Activated CD4-positive, CD25-positive, alpha-beta regulatory T cell treated with anti-CD3 and anti-CD28 coated beads, Interleukin-2, amount 50 U/mL, for 72 hours (primary cell): ENCODE measurements at places on chromosomes 12 and 14.

GRCh38 chr14:104436047-104436591, 143.4 kb upstream of the C14orf180 start:
- DNase-seq: peak; percentile 21

DNA sequence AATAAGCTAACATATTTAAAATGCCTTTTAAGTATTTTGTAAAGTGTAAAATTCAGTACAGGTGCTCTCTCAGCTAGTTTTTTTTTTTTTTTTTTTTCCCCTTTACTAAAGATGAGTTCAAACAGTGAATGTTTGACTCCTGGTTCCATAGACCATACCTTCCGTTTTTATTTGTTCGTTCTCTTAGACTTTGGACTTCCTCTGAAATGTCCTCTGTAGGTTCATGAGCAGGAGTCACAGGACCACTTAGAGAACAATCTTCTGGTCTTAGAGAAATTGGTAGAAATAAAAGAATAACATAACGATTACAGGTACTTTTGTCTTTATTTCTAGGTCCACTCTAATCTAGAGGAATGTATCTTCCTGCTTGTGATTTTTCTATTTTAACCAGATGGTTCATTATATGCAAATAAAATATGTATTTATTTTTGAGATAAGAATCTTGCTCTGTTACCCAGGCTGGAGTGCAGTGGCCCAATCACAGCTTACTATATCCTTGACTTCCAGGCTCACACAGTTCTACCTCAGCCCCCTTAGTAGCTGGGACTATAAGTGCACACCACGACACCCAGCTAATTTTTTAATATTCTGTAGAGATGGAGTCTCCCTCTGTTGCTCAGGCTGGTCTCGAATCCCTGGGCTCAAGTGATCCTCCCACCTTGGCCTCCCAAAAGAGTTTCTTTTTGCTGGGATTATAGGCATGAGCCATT, 25.8 kb downstream of the STYX start:
- DNase-seq: no peak

DNA sequence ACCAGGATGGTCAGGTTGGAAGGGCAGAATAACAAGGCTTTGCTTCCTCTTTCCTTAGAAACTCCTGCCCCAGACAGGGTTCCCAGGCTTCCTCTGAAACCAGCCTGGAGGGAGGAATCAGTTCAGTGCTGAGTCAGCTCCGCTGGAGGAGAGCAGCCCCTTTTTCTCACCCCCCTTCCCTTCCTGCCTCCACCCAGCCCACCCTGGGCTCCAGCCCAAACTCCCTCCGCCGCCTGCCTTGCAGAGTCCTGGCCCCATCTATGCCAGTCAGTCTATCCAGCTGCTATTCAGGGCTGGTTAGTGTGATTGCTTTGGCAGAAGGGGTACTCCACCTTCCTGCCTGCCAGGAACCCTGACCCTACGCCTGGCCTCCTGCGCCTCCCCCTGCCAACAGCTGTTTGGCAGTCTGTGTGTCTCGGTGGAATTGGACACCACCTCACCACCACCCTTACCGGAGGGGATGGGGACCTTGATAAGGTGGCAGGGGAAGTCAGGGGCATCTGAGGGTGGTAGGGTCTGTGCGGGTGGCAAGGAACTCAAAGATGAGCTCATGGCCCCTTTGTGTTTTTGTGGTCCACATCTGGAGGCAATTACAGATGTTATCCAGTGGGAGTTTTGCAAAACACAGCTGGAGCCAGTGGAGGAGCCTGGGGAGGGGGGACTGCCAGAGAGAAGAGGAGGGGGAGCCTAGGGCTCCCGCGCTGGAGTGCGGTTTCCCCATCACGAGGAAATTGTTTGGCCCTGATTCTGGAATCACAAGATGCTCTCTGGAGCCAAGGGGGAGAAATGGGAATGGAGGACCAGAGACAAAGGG, 12.2 kb downstream of the MMP14 start:
- DNase-seq: no peak

- DNase-seq: peak; percentile 41
Observed at GRCh38 chr14:68282479-68283377, 463.1 kb downstream of the RAD51B start.

DNA sequence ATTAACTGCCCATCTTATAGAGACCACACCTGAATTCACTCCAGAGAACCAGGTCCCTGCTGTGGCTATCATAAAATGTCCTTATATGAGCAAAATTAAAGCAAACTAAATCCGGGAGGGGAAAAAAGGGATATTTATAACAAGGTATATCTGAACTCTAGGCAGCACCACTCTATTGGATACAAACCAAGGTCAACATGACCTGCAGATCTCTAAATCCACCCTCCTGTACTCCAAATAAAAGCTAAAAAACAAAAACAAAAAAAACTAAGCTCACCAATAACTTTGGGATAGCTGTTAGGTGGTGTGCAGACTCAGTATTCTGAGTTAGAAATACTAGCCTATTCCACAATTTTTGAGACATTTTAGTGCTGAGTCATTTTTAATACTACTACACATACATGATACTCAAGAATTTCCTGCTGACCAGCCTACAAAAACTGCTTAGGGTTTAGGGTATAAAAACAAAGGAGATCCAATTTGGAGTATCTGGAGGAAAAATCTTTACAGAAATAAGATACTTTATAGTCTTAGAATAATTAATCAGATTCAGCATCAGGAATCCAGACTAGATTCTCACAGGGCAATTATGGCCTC, 46.6 kb upstream of the LTBP2 start:
- DNase-seq: no peak

DNA sequence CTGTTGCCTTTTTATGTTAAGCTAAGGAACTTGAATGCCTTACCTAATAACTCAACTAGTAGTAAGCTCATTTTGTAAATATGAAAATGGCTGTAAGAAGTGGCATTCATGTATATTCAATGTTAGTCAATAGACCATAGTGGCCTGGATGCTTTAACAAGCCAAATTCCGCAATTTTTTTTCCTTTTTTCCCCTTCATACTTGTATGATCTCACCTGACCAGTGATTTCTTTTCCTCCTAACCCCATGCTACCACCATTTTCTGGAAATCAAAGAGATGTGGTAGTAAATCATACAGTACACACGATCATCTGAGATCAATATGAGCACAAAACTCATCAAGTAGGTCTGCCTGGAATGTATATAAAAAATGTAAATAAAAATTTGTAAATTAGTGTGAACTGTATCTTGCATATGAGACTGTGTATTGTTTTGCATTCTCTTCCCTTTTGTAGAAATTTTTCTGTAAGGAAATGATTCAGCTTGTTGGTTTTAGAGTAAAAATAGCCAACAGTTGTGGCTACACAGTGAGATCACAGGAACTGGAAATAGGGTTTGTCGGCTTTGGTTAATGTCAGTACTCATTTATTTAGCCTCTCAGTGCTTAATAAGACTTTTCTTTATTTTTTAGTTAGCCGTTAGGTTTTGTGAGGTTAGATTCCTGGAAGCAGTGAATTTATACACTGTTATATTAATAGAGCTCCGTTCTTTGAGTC, 62.5 kb downstream of the ETNK1 start:
- DNase-seq: no peak

DNA sequence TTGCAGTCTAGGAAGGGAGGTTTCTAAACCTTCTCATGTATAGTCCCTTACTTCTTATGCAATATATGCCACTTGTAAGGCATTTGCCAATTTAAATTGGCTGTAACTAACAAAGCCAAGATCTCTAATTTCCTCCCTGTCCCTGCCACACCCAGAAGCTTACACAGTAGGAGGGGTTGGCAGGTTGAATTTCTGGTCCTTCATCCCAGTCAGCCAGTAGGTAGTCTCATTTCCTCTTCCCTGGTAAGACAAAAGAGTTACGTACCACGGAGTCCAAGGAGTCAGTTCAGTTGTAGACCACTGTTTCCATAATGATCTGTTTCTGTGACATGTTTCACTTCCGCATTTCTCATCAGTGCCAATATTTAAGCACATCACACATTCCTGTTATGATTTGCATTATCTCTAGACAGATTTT, 47.0 kb upstream of the PLBD1 start:
- no peak for DNase-seq

GRCh38 chr12:50246197-50246865, 37.0 kb downstream of the LIMA1 start:
- DNase-seq: no peak

DNA sequence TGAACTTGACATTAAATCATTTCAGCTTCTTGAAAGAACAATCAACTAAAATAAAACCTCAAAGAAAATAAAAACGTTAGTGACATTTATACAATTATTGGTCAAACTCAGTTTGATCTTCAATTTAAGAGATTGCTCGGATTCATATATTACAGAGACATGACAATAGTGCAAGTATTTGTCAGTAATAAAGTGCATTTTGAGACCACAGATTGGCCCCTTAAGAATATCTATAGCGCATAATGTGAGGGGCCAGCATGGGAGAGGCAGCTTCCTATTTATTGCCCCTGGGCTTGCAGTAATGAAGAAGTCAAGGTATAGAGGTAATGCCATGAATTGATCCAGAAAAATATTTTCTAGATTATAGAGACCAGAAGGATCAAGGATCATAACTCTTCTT, 552.3 kb downstream of the VRK1 start:
- no peak for DNase-seq

DNA sequence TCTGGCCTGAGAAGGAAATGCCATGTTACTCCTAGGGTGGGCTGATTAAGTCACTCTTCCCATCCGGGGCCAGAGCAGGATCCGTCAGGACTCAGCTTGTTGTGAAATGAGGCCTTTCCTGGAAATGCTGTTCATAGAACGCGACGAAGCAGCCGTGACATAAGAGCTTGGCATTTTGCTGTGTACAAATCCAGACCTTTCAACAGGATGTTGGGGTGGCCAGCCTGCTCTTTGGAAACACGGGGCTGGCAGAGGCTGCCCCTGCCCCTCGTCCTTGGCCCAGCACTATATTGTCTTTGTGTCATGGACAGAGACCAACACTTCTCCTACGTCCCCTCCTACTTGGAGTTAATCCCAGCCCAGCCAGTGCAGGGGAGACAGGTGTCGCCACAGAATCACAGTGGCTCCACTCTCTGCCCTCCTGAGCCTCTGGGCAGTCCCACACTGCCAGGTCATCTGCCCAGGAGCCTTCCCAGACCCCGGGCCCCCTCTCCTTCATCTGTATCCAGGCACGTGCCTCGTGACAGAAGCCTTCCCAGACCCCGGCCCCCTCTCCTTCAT, 18.6 kb upstream of the EIF5 start:
- no peak for DNase-seq

DNA sequence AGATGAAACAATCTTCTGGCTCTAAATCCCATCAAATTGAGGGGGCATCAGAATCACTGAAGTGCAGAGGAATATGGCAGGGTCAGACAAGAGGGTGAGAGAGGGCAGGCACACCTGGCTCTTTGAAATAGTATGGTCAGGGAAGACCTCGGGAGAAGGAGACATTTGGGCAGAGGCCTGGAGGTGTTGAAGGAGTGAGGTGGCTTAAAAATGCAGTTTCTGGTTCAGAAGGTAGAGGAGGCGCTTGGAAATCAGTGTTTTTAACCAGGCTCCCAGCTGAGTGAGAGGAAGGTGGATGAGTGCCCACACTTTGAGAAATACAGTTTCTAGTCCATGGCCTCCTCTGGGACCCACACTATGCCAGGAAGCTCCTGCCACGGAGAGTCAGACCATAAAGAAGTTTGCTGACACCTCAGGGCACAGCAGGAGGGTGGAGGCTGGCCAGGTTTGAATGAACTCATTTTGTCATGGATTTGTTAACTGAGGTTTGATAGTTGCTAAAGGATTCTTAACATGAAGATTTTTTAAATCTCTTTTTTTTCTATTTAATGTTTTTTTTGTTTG, 20.1 kb downstream of the NID2 start:
- no peak for DNase-seq

DNA sequence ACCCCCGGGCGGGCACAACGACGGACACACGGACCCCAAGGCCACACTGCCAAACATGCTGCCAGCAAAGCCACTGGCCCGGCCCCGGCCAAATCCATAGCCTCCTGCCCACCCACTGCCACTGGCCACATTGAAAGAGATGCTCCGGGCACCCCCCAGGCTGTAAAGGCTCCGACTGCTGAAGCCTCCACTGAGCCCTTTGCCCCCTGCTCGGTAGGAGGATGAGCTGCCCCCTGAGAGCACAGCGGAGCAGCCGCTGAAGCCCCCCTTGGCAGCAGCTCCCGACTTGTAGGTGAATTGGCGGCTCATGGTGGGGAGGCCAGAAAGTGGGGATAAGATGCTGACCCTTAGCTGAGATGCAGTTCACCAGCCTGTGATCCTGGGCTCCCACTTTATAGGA, at the start of gene KRT73:
TSS of gene KRT73 (minus strand) at position 344 of the 400 bp plus-strand sequence. CDS start at position 309, 35 bp downstream.
- DNase-seq: no peak

GRCh38 chr12:29245246-29245645, 96.2 kb downstream of the FAR2 start:
- no peak for DNase-seq

- no peak for DNase-seq
Observed at GRCh38 chr12:108530161-108530560, 15.1 kb downstream of the FICD start.

GRCh38 chr14:95564060-95564459, 29.2 kb downstream of the GLRX5 start:
- DNase-seq: no peak

DNA sequence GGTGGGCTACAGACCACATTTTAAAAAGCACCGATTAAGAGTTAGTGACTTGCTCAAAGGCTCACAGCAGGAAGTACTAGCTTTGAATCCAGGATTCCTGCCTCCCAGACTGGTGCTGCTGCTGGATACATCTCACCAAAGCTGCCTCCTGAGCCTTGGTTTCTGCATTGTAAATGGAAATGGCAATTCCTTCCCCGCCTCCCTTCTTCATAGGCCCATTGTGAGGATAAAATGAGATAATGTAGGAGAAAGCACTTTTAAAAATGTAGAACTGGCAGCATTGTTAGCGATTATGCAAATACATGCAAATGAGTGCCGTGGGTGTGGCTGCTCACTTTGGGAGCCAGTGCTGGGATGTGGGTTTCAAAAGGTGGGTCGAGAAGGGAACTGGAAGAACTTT, 15.4 kb downstream of the PDE1B start:
- DNase-seq: no peak

GRCh38 chr12:94649349-94650142, 811 bp downstream of the TMCC3 start:
- DNase-seq: peak; percentile 42

DNA sequence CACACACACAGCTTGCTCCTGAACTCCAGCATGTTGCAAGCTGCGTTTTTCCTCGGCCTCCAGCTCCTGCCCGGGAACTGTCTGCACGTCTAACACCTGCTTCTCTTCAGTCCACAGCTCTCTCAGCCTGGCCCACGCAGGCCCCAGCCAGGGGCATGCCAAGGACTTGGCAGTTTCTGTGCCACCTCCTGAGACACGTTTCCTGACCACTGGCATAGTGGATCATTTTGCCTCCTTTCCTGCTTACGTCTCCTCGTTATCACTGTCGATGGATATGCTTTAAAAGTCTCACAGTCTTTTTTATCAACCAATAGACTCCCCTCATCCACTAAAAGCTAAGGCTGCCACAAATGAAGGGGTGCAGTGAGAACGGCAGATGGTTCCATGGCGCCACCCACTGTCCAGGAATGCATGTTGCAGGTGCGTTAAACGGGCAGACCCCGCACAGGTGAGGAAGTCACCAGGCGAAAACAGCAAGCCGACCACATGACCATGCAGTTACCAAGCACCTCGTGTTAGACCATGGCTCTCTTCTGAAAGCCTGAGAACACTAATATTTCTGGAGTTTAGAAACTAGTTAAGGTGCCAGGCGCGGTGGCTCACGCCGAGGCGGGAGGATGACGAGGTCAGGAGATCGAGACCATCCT, 14.7 kb upstream of the TEAD4 start:
- DNase-seq: peak; percentile 63

- DNase-seq: no peak
Observed at GRCh38 chr12:99386907-99387306, 260.6 kb upstream of the GARIN6 start.

- DNase-seq: no peak
Observed at GRCh38 chr14:49961270-49962222, 68.7 kb downstream of the ARF6 start.
